ENCODE measurements at places on chromosomes 1 and 21.

DNA sequence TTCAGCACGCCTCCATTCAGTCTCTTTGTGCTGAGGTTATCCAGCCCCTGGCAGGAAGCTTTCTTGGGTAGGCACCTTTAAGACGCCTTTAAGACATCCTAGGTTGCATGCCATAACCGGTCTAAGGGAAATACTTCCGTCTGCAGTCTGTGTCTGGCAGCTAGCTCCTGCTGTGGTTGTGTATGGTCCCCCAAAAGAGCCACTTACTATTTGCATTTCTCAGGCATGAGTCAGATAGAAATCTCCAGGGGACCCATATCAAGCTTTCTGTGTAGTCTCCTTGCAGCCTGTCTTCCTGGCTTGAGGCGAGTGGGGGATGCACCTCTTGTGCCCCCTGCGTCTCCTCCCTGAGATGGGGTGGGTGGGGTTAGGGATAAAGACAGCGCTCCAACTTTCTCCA is 10.0 kb upstream of the RYR2 start:
- no peak for DNase-seq

DNA sequence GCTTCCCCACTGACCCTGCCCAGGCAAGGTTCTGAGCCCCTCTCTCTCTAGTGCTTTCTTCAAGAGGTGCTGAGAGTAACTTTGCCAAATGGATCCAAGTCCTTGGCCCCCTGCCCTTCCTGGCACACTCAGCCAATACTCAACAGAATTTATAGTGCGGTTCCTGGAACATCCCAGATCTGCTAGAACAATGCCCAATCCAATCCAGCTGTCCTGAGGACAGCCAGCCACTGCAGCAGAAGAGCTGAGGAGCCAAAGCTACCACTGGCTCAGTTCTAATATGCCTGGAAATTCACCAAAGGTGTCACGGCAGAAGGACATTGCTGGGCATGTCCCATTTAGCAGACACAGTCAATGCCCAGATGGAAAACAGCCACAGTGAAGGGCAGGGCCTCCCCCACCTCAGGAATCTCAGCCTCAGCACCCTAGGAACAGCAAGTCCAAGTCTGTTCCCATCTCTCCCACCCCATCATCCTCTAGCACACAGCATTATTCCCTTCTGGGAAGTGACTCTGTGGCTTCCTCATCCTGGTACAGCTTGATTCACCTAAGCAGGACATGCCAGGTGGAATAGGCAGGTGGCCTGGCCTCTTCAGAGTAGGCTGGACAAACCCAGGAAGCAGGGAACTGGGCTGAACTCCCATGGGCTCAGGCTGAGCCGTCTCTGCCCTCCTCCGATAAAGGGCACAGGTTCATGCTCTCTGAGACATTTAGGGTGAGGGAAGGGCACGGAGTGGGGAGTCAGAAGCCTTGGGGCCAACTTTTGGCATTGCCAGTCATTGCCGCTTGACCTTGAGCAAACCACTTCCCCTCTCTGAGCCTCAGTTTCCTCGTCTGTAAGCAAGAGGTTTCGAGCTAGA is 24.6 kb downstream of the PMVK start:
- DNase-seq, result no peak

- no peak for DNase-seq
These were observed 11.2 kb downstream of the ACTRT2 start for GRCh38 chr1:3032371-3033039.

DNA sequence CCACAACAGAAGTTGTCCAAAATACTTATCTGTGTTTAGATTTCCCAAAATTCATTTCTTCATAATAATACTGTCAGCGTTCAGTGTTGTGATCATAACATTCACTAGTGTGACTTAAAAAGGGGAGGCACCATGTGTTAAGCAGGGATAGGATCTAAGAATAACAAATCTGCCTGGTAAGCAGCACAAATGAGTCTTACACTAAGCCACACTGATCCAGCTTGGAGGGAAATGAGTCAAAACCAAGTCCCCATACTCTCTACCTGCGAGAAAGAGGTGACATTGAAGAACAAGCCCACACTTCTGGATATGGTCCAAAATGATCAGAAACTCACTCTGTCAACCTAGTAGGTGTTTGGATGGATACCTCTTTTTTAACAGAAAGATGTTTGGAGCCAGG is 145.5 kb downstream of the CRB1 start:
- DNase-seq, result no peak

DNA sequence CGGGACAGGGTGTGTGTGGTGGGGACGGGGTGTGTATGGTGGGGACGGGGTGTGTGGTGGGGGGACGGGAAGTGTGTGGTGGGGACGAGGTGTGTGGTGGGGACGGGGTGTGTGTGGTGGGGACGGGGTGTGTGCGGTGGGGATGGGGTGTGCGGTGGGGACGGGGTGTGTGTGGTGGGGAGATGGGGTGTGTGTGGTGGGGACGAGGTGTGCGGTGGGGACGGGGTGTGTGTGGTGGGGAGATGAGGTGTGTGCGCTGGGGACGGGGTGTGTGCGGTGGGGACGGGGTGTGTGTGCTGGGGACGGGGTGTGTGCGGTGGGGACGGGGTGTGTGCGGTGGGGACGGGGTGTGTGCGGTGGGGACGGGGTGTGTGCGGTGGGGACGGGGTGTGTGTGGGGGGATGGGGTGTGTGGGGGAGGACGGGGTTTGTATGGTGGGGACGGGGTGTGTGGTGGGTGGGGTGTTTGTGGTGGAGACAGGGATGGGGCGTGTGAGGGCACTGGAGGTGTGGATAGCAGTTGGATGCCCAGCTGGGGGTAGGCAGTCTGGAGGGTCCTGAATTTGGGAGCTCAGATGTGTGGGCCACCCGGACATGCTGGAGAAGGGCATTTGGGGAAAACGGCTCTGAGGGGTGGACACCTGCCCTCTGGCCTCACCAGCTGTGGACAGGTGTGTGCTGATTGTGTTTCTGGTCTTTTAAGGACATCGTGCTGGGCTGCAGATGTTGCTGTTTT is 16.9 kb downstream of the IBA57 start:
- DNase-seq, result no peak

DNA sequence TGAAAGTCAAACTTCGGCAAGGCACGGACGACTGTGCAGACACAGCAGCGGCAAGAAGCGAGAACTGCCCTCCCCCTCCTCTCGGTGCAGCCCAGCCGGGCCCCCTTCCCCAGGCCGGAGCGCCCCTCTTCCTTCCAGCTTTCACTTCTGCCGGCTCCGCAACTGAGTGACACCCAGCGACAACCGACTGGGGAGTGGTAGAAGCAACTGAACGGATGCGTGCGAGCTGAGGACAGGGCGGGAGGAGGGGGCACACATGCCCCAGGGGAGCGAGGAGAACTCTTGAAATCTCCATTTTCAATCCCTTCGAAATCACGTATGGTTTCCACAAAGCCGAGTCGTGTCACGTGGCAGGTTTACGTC is 146.6 kb downstream of the PGBD5 start:
- no peak for DNase-seq

DNA sequence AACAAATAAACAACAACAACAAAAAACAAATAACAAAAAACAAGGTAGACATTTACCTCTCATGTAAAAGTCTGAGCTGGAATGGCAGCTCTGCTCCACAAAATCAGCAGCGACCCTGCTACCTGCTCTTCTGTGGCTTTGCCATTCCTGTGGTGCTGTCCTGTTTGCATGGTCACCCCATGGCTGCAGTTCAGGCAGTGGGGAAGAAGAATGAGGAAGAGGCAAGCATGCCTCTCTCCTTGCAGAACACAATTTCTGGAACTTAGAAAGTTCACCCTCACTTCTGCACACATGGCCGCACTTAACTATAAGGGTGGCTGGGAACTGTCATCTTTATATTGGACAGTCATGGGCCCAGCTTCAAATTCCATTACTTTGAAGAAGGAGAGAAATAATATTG is 84.8 kb upstream of the GNG12 start:
- DNase-seq, result no peak

DNA sequence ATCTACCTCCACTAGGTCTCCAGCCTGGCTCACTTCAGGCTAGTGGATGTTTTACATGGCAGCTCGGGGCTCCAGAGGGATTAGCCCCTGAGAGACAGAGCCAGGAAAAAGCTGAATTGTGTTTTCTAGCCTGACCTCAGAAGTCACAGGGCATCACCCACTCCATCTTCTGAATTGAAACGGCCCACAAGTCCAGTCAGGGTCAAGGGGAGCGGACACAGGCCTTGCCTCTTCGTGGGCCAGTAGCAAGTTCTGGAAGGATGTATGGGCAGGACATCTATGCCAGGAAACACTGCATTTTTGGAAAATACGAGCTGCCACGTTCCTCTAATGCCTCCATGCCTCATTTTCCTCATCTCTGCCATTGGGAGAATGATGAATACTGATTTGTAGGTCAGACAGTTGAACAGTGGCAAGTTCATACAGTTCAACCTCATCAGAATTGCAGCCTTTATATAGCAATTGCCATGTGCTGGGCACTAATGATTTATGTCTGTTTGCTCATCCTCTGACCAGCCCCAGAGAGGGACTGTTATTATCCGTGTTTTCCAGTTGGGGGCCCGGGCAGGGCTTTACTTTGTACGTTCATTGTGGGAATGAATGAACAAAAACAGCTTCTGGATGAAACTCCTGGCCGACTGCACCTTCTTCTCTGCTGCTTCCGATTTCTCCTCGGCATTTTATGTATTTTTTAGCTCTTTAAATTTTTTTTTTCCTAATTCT is 23.2 kb upstream of the PCBP3 start:
- DNase-seq, result no peak

- no peak for DNase-seq
These were observed 18.8 kb upstream of the GPR137B start for GRCh38 chr1:236123563-236123962.

GRCh38 chr1:92543131-92544055 is 56.7 kb upstream of the GFI1 start:
- no peak for DNase-seq

DNA sequence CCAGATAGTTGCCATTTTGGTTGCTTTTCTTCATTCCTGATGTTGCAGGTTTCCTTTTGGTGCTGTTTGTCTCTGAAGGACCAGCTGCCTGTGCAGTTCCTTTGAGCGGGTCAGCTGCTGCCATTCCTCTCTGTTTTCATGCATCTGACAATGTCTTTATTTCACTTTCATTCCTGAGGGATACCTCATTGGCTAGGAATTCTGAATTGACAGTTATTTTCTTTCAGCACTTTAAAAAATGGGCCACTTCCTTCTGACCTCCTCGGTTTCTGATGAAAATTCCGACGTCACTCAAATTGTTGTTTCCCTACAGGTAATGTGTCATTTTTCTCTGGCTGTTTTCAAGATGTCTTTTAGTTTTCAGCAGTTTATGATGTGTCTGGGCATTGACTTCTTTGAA is 24.8 kb downstream of the CCSAP start:
- DNase-seq, result no peak

DNA sequence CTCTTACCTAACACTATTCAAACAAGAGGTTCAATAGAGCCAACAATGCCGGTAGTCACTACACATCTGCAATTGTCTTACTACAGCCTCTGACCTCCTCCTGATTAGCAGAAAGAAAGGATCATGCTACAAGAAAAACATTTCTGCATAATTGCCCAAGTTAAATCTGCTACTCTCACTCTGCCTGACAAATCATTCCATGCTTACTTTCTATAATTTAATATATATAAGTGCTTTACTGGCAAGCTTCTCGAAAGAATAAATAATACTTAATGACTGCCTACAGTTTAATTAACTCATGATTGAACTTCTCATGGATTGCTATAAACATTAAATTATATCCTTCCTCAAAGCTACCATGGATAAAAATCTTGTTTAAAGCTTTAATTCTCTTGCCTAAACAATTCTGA is 156.0 kb downstream of the SLC45A1 start:
- DNase-seq, result no peak

- DNase-seq, result no peak
These were observed 580 bp downstream of the DVL1 start for GRCh38 chr1:1348420-1349255.

DNA sequence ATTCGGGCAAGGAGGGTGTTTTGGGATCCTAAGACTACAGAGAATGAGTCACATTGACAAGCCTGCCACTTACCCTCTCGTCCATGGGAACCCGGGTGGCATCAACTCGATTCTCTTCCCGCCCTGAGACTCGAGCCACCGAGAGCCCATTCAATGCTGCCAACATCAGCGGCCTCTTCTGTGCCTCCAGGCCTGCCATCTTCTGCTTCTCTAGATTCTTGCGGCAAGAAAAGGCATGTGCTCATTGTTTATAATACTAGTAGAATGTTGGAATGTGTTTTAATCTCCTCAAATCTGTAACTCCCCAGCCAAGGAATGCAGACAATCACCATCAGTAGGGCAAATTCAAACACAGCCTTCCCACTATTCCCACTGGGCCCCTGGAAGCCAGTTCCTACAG is 96.9 kb downstream of the SMYD2 start:
- no peak for DNase-seq

DNA sequence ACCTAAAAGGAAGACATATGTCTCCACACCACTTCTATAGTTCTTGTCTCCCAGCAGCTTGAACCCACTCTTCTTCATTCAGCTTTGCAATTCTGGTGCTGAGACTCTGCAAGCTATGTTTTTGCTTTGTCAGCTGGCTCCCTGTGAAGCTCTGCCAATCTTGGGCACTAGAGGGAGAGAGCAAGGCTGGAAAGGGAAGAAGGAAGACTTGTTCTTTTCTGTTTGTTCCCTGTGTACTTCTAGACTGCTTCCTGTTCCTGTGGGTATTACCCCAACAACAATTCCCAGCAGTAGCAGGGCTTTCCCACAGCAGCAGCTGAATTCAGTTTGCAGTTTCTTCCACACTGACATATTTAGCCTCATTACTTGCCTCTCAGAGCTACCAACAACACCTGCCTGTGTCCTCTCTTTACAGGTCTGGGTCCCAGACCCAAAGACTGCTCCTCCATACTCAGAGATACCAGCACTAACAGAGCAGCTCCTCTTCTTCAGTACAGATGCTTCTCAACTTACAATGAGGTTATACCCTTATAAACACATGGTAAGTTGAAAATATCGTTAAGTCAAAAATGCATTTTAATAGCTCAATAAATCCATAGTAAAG is 275.2 kb upstream of the NEGR1 start:
- no peak for DNase-seq

DNA sequence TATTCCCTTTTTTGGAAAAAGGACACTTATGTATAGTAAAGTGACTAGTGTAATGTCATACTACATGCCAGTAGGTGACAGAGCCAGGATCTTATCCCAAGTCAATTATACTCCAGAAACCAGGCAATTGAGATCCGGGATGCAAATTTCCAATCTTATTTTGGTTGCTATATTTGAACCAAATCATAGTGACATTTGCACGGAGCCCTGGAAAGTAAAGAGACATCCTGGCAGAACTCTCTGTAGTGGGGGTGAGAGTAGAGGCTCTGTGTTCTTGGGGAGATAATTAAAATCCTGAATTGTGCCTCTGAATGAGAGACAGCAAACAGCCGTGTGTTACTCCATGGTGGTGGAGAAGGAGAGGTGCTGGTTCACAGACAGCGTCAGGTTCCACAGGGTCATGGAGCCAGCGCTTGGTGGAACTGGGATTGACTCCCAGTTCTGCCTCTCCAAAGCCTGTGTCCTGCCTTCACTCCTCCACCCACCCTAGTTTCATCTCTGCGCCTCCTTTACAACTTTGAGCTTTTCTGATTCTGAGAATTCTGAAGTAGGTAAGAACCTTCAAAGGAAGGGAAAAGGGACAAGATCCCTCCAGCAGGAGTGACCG is 432.3 kb downstream of the PTPRU start:
- no peak for DNase-seq
